NCI-H446 treated with DMSO at 0.1 percent for 48 hours (cell line): ENCODE measurements at places on chromosomes 1 and 21.

GRCh38 chr1:51729824-51730301 lies 113.0 kb downstream of the OSBPL9 start:
- DNase-seq: no peak

GRCh38 chr1:161972828-161973227 lies 50.8 kb downstream of the OLFML2B start:
- no peak for DNase-seq

GRCh38 chr1:169698976-169699375 lies 12.4 kb downstream of the SELL start:
- no peak for DNase-seq

GRCh38 chr1:17692645-17693044 lies 62.5 kb upstream of the ACTL8 start:
- DNase-seq: no peak

- no peak for DNase-seq
These were observed 14.4 kb upstream of the KCNH1 start for GRCh38 chr1:211148366-211148765.

- no peak for DNase-seq
These were observed 2.9 kb downstream of the ZBTB37 start for GRCh38 chr1:173871091-173871490.

DNA sequence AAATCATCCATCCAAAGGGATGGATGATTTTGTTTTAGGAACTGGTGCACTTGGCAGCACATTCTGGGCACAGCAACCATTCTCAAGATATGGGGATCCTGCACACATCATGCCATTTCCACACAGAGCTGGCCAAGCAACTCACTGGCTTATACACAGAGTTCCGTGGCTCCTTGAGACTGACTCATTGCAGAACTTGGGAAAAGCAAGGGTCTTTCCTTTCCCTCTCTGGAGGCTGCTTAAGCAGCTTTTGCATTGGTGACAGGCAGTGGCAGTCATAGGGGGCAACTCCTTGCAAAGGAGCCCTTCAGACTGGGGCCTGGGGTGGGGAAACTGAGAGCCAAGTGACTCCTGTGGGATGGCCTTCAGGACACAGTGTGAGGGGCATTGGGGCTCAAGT lies 1.9 kb upstream of the MAD2L2 start:
- no peak for DNase-seq

GRCh38 chr1:15028102-15028501 lies 125.4 kb upstream of the TMEM51 start:
- DNase-seq: no peak

DNA sequence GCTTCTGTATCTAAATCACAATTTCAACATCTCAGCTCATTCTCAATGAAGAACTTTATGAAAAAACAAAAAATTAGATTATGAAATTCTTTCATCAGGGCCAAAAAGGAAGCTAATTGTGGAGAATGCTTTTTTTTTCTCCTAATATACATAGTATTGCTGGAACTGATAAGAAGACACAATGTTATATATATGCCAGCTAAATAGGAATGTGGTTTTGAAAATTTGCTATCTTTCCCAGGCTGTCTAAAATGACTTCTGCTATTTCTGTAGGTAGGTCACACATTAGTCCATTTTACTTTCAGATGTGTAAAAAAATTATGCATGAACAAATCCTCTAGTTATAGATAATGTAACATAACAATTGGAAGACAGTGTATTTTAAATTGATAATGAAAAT lies 732.9 kb downstream of the RWDD3 start:
- no peak for DNase-seq

GRCh38 chr1:200866521-200866920 lies 6.3 kb upstream of the GPR25 start:
- DNase-seq: no peak

DNA sequence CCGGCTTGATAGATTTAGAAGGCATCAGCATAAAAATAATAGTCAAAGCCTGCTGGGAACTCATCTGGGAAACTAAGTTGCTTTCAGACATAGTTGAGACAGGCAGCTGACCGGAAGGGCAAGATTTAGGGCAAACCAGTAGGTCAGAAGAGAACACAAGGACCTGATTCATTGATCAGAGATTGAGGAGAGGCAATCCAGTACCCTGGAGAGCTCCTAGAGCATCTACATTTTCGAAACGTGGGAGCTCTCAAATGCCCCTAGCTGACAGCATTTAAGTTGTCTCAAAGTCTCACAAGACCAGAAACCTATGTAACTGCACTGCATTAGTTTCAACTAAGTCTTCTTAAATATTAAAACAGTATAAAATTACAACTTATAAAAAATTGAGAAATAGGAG lies 22.9 kb upstream of the MTF2 start:
- no peak for DNase-seq

- no peak for DNase-seq
These were observed 57.3 kb downstream of the HS2ST1 start for GRCh38 chr1:86971778-86972177.
